ENCODE measurements at places on chromosomes 6 and 20. TPM values are rescaled to one million over a fixed set of nuclear protein-coding genes. Genes with fewer than 3 reads are reported as not detected.

RSPH3 gene
- 17.5 TPM for total RNA-seq

CRIP3 gene
- 1.8 TPM for total RNA-seq

DNA sequence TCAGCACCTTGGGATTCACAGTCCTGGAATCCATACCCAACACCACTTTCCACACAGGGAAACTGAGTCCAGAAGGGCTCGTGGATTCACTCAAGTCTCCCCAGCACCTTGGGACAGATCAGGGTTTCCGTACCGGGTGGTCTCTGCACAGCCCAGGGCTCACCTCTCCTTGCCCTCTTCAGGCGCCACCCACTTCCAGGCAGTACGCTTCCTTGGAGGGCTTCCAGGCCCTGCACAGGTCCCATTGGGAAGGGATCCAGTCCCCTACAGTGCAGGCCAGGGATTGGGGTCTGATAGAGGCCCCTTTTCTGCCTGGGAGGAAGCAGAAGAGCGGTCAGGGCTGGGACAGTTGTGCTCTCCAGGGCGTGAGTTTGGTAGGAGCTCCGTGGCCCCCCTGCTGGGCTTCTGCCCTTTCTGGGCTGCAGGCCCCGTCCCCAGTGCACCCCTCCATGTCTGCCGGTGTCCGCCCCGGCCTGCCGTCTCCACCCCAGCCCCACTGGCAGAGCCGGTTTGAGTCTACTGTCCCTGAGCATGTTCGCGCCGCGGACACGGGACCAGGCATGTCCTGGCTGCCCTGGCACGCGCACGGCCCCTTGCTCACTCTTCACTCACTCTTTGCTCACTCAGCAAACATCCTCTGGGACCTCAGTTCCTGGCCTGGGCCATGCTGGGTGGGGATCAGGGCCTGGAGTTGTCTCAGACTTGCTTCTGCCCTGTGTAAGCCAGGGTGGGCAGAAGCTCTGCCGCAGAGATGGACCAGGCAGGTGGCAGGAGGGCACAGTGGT lies 12.6 kb downstream of the SRC start:
- H3K27me3 ChIP-seq = no peaks in the 10 kb centered on the region
- H3K27ac ChIP-seq = no peak overlapping the region
- no peak for DNase-seq
- H3K4me1 ChIP-seq = peaks cover 10% of the 10 kb centered on the region
- H3K36me3 ChIP-seq = no peaks in the 10 kb centered on the region

DNA sequence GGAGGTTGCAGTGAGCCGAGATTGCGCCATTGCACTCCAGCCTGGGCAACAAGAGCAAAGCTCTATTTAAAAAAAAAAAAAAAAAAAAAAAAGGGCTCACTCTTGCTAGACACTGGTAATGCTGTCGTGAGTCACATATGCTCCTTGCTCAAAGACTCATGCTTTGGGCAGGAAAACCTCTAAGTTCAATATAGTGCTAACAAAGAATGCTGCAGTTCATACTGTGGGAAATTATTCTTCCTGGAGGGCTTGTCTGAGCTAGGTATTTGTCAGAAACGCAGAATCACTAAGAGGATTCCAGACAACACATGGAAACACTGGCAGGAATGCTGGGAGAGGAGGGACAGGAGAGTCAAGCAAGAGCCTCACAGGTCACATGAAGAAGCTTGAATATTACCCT lies 2.3 kb upstream of the LYRM2 start:
- H3K4me1 ChIP-seq = peaks cover 8% of the 10 kb centered on the region
- H3K27me3 ChIP-seq = no peaks in the 10 kb centered on the region
- no peaks in the 10 kb centered on the region for H3K36me3 ChIP-seq
- no peak for DNase-seq
- no peak overlapping the region for H3K27ac ChIP-seq
- no peak overlapping the region for H3K4me3 ChIP-seq

- no peaks in the 10 kb centered on the region for H3K27me3 ChIP-seq
- H3K4me3 ChIP-seq = no peak overlapping the region
- no peak for DNase-seq
- no peaks in the 10 kb centered on the region for H3K4me1 ChIP-seq
Observed at GRCh38 chr6:114611696-114612095, 268.9 kb upstream of the HS3ST5 start.

DNA sequence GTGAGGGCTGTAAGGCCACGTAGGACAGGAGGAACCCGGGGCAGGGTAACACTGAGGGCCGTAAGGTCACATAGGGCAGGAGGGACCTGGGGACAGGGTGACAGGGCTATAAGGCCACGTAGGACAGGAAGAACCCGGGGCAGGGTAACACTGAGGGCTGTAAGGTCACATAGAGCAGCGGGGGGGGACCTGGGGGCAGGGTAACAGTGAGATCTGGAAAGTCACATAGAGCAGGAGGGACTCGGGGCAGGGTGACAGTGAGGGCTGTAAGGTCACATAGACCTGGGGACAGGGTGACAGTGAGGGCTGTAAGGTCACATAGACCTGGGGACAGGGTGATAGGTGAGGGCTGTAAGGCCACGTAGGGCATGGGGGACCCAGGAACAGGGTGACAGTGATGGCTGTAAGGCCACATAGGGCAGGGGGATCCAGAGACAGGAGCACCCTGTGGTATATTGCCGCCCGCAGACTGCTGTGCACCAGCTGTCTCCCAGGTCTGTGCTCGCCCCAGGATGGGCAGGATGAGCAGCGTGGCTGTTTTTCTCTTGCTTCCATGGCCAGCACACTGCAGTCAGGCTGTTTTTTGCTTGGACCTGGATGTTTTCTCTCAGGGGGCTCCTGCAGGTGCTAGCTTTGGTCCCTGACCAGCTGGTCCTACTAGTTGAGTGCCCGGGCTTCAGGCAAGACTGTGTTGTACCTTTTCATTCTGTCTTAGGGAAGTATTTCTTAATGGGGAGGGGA lies 55.7 kb downstream of the SYTL3 start:
- H3K4me1 ChIP-seq = peaks cover 8% of the 10 kb centered on the region
- no peak overlapping the region for H3K4me3 ChIP-seq
- no peaks in the 10 kb centered on the region for H3K36me3 ChIP-seq
- no peak for DNase-seq
- no peak overlapping the region for H3K27ac ChIP-seq

- H3K4me3 ChIP-seq = no peak overlapping the region
- no peaks in the 10 kb centered on the region for H3K36me3 ChIP-seq
- no peaks in the 10 kb centered on the region for H3K4me1 ChIP-seq
- no peaks in the 10 kb centered on the region for H3K27me3 ChIP-seq
Observed at GRCh38 chr6:21840428-21840827, 246.9 kb downstream of the SOX4 start.
